Aorta (tissue), 5 donors: ENCODE measurements at places on chromosomes 12 and 14. TPM values are rescaled to one million over a fixed set of nuclear protein-coding genes. Genes with fewer than 3 reads are reported as not detected.

GRCh38 chr14:87894920-87895319 lies 98.1 kb downstream of the GALC start:
- H3K36me3 ChIP-seq = no peaks in the 10 kb centered on the region
- H3K4me3 ChIP-seq = no peak overlapping the region
- DNase-seq = no peak
- no peaks in the 10 kb centered on the region for H3K4me1 ChIP-seq

TMEM229B gene
- 4.8 TPM for total RNA-seq

EPYC gene
- total RNA-seq = not detected

KRT82 gene
- total RNA-seq = not detected

DNA sequence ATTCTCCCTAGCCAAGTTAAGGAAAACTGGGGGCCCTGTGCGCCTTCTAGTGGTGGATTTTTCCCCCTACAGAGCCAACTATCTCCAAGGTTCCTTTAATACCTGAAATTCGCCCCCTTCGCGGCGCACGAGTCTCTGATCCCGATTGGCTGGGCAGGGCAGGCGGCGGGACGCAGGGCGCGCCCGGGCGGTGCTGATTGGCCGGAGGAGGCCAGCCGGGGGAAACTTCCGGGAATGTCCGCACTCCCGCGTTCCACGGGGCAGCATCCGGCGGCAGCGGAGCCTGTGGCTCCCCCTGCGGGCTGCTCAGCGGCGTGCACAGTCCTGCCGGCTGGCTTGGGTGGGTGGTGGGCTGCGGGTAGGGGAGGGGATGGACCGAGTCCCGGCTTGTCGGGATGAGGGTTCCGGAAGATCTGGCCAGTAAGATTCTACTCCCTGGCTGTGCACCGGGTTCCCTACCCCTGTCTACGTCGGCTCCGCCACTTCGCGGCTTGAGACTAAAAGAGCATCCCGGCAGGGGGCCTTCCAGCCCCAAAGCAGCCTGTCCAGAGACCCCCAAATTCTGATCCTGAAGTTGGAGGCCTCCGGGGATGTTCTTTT lies at the start of gene NABP2:
TSS of gene NABP2 (plus strand) at position 241 of the 600 bp plus-strand sequence. CDS start 515 bp downstream, outside the sequence.
- peak within 1 kb of the TSS; percentile 50 for H3K4me3 ChIP-seq
- no peaks in the 10 kb centered on the region for H3K27me3 ChIP-seq
- H3K4me1 ChIP-seq = no peaks in the 10 kb centered on the region
- H3K27ac ChIP-seq = peak within 1 kb of the TSS; percentile 8

DNA sequence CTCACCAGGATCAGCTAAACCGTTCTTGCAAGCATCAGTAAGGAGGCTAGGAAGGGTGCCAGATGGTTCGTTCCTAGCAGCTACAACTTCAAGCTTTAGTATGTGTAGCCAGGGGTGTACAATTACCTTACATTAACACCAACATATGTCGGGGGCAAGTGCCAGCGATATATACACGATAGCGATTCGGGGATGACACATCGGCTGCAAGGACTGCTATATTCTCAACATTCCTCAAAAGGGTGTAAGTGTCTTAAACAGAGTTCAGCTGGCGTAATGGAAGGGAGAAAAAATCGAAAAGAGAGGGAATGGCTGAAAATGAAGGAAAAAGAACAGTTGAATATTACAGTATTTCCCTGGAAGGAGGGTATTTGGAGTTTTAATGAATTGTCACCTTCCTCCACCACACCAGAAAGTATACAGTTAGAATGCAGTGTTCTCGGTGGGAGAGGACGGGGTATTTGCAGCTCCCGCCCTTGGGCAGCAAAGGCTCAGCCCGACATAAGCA lies 545 bp downstream of the LIMA1 start:
- H3K27ac ChIP-seq = no peak overlapping the region
- H3K4me3 ChIP-seq = peak overlapping the region; percentile 67
- H3K4me1 ChIP-seq = no peaks in the 10 kb centered on the region
- no peaks in the 10 kb centered on the region for H3K36me3 ChIP-seq

DNA sequence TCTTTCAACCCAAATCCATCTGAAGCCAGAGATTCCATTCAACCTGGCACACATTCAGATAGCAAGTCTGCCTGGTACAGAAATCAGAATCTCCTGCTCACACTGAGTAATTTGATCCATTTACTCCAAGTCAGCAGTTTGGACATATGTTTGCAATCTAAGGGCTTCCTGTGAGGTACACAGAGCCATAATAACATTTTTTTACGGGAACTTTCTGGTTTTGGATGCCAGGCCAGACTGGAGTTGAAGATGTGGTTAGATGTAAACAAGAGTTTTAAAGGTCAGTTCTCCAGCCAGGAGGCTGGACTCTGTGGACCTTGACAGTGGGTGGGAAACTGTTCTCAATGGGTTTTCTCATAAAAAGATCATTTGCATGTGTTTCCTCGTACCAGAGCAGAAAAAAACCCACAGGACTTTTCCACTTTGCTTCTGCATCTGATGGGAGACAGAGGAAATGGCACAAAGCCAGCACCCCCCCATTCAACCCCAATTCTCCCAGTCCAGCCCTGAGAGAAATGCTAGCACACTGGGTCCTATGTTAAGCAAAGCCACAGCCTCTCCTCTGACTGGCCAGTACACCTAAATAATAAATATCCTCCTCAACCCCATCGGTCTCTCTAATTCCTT lies 17.7 kb upstream of the TSPAN11 start:
- H3K27ac ChIP-seq = no peak overlapping the region
- no peak for DNase-seq

DNA sequence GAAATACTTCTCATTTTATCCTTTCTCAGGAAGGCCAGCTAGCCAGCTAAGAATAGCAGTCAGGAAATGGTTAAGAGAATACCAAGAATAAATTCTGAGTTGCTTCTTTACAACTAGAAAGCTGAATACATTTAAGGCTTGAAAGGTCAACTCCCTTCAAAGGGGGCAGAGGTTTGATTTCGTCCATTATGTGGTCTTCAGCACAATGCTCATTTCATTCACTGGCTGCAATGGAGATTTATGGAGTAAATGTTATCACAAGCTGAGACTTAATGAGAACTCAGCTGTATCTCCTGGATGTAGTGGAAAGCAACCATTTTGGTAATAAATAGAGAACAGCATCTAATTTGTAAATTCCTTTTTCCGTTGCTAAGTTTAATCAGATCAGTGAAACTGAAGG lies 265.0 kb upstream of the FKBP4 start:
- no peak overlapping the region for H3K4me3 ChIP-seq
- H3K27me3 ChIP-seq = no peaks in the 10 kb centered on the region
- no peak for DNase-seq
- no peaks in the 10 kb centered on the region for H3K4me1 ChIP-seq

SMIM41 gene
- total RNA-seq = 0.84 TPM

PTGDR gene
- 0.71 TPM for total RNA-seq

DNA sequence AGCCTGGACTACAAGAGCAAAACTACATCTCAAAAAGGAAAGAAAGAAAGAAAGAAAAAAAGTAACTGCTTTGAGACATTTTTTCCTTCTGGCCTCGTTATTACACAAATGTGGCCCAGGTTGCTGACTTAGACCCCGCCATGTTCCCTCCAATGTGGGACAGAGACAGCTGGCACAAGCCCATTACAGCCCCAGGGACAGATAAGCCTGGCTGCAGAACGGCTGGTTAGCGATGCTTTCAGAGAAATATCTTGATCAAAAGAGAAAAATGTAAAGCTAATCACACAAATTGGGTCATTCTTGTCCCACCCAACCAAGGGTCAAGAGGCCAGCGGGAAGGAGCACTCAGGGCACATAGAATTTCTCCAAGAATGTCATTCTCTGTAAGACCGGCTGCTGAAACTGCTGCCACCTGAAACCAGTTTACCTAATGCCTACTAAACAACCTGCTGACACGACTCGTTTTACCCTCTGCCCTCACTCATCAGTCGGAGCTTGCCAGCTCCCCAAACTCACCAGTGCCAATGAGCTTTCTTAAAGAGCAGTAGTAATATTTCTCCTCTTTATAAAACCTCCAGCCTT lies 63.1 kb downstream of the TNFAIP2 start:
- H3K27ac ChIP-seq = no peak overlapping the region
- H3K36me3 ChIP-seq = no peaks in the 10 kb centered on the region
- H3K4me1 ChIP-seq = no peaks in the 10 kb centered on the region

DNA sequence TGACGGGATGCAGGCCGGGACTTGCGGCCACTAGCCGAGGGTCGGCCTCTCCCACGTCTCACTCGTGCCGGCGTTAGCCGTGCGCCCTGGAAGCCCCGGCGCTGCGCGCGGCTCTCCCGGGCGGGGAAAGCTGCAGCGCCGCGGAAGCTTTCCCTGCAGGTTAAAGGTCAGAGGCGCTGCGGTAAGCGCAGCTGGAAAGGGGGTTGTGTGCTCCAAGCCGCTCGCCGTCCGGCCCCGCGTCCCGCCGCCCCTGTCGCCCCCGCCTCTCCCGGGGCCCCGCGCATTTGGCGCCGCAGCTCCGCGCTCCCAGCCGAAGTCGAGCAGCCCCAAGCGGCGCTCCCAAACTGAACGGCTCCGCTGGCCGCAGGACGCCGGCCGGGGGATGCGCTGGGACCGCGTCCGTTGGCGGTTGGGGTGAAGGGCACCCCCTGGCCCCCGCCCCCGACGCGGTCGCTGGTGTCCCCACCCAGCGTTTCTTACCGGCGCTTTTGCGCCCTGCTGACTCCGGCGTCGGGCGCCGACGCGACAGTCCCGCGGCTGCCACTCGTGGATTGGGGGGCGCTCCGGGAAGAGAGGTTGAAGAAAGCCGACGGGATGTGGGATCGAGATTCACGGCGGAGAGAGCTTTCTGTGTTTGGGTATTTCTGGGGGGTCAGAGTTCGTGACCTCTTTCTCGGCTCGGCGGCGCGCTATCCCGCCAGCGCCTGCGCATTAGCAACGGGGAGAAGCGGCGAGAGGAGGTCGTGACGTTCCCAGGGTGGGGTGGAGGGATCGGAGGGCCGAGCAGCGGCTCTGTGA lies at the start of gene NR2C1:
TSS of gene NR2C1 (minus strand) at position 719 of the 798 bp plus-strand sequence. CDS start 6,234 bp downstream, outside the sequence.
- peak within 1 kb of the TSS; percentile 77 for H3K27ac ChIP-seq
- DNase-seq = peak; percentile 96
- peaks cover 2% of the 10 kb centered on the region for H3K4me1 ChIP-seq
- H3K27me3 ChIP-seq = no peaks in the 10 kb centered on the region
- peak within 1 kb of the TSS; percentile 91 for H3K4me3 ChIP-seq
- H3K36me3 ChIP-seq = no peaks in the 10 kb centered on the region

BEGAIN gene
- 1.6 TPM for total RNA-seq

FKBP4 gene
- total RNA-seq = 50.2 TPM

DNA sequence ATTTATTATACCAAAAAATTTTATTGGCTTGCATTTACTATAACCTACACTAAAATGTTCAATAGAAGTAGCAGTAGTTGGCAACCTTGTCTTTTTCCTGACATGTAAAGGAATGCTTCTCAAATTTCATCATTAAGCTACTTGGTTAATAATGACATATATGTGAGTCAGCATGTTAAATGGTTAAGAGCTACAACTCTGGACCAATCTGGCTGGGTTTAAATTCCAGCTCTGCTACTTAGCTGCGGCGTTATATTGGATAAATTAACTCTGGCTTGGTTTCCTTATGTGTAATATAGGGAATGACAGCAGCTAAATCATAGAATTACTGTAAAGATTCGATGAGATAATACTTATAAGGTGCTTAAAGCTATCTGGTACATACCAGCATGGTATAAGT lies 53.7 kb upstream of the OTOGL start:
- H3K27ac ChIP-seq = no peak overlapping the region
- no peak for DNase-seq

KRT3 gene
- not detected for total RNA-seq
